Omental fat pad (tissue), 4 donors: ENCODE measurements at places on chromosomes 6 and 20.

- DNase-seq = no peak
Observed at GRCh38 chr6:4885341-4885933, 109.2 kb downstream of the CDYL start.

- no peak for DNase-seq
Observed at GRCh38 chr20:46157076-46157592, 39.0 kb downstream of the CD40 start.

DNA sequence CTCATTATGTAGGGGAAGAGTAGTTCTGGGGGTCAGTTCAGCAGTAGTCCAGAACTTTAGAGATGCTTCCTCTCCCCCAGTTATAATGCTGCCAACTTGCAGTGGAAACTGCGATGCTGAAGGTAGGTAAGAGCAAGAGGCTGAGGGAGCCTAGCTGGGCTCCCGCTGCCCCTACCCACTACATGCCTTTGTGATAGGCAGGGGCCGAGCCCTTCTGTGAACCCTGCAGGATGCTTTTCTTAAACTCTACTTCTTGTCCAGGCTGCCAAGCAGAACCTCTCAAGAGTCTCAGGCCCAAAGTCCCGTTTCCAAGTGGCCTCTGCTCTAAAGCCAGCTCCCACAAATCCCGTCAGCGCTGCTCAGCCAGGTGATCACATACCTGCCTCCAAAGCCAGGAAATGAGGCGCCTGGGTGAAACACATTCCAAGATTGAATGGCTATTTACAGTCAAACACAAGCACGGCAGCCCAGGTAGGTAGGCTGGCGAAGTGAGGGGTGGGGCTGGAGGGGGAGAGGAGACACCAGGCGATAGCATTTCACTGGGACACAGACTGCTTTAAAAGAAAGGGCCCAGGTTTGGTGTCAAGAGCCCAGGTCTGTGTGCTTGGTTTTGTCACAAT lies 150.7 kb downstream of the CD24 start:
- DNase-seq = no peak

DNA sequence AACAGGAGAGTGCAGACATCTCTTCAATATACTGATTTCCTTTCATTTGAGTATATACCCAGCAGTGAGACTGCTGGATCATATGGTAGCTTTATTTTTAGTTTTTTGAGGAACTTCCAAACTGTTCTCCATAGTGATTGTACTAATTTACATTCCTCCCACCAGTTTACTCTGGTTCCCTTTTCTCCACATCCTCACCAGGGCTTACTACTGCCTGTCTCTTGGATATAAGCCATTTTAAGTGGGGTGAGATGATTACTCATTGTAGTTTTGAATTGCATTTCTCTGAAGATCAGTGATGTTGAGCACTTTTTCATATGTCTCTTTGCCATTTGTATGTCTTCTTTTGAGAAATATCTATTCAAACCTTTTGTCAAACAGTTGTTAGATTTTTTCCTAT lies 64.9 kb upstream of the HMGCLL1 start:
- no peak for DNase-seq

DNA sequence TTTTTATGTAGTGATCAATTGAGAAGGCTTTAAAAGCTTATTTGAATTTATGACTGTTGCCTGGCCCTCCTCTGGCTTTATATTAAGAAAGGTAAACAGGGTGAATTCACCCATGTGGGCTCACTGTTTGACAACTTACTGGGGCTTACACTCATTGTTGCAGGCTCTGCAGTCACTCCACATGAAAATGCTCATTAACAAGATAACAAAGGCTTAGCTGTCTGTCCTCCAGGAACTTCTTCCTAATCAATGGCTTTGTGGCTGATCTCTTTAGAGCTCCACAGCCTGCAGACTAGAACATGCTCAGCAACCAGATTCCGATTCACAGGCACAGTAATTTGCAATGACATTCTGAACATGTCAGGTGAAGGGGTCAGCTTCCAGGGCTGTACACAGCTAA lies 323.2 kb upstream of the MAN1A1 start:
- DNase-seq = no peak

DNA sequence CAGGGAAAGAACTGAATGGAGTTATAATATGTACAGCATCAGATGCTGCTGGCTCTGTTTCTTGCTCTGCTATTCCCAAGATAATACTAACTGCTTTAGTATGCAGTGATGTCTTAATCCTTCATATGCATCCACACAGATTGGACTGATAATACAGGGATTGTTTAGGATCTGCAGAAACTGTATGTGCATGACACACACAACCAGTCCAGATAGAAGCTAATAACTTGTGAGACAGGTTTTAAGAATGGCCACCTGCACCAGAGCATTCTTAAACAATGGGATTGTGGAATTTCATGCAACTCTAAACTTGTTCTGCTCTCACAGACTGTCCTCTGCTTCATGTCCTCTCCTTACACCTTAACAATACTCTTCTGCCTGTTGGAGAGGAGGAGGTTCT lies 90.9 kb downstream of the SPTLC3 start:
- DNase-seq = no peak

- DNase-seq = peak; percentile 14
Observed at GRCh38 chr20:64114356-64114971, 7.1 kb upstream of the NPBWR2 start.

DNA sequence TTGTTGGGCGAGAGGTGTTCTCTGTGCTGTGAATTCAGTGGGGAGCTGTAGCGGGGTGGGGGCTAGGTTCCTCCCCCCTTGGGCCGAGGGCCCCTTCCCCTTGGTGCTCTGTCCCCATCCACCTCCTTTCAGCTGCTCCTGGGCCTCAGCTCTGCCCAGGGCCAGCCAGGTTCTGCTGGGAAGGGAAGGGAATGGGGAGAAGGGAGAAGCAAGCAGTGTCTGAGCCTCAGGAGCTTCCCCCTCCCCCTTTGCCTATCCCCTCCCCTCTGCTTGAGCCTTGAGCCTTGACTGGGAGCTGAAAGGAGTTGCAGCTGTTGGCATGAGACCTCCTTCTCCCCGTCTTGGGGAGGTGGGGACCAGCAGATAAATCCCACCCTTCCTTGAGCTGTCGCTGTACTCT lies 576 bp upstream of the RRP36 start:
- no peak for DNase-seq

DNA sequence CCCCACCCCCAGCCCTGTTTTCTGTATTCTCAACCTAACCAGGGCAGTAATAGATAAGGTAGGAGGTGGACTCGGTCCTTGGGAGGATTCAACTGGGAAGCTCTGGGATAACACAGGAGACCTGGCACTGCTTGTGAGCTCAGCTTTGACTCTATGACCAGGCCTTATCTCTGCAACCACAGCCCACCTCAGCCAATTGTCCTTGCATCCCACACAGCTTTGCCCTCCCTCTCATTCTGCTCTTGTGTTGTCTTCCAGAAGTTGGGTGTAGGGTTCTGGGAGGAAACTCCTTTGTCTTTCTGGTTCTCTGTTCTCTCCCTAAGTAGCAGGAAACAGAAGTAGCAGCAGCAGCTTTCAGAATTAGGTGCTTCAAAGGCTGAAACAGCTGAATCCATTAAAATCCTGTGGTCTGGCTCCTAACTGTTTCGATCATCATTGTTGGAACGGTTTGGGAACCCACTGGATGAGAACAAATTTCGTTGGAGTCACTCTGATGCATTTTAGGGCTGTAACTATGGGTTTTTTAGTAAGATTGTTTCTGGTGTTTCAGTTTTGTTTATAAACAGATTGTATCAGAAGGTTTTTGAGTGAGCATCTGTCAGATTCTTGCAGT lies 32.4 kb upstream of the SNX9 start:
- DNase-seq = no peak

DNA sequence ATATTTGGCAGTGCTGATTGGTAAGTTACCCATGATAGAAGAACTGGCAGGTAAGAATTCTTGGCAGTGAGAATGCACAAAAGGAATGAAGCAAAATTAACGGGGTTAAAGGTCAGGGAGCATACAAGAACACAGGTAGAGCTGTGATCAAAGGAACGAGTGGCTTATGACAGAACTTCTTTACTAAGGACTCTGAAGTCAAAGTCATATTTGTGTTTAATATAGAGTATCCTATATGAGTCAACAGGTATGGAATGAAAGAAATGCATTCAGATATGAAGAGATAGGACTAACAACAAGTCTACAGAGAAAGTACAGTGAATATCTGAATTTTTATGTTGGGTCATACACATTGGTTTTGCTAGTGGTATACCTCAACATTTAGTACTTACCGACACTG lies 209.0 kb upstream of the CITED2 start:
- no peak for DNase-seq

- no peak for DNase-seq
Observed at GRCh38 chr20:17273717-17274116, 46.9 kb downstream of the PCSK2 start.

- no peak for DNase-seq
Observed at GRCh38 chr6:124757560-124757959, 204.7 kb upstream of the RNF217 start.

GRCh38 chr6:56497240-56497639 lies 145.4 kb downstream of the DST start:
- DNase-seq = no peak

DNA sequence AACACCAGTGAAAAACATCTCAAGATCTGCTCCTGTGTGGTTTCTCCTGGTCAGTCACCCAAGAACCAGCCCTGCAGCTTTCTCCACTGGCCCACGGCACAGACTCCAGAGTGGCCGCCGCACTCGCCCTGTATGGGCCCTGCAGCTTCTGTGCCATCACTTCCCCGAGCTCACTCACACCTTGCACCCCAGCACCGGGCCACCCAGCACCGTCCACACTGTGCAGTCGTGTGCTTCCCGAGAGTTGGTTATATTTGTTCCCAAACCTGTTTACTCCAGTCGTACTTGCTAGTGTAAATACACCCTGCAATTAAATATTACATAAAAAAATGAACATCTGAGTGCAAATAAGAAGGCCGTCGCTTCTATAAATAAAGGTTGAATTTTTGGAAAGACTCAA lies 341.7 kb downstream of the CDH26 start:
- no peak for DNase-seq

DNA sequence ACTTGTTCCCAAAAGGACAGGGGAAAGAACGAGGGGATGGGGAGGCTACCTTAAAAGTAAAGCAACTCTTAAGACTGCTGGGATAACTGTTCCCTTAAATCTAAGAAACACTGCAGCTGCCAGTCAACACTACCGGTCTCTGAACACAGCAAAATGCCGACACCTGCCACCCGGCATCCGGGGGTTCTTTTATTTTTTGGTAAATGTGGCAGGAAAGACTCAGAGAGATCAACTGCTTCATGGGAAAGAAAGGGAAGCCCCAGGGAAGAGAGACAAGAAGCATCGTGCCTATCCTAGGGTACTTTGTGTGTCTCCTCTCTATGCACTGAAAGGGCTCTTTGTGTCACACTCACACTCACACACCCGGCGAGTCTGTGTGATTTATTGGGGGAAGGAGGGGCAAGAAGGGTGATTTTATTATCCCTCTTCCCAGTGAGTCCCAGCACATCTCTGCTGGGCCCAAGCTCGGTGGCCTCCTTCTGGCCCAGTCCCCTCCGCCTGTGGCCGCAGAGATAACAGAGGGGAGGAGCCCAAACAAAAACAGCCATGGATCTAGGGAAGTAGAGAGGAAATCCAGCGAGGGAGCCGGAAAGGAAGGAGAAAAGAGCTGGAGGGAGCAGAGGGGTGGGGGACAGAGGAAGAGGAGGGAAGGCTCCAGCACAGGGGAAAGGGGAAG lies 1.4 kb downstream of the FYN start:
- no peak for DNase-seq

GRCh38 chr6:163944897-163945296 lies 530.4 kb downstream of the QKI start:
- DNase-seq = no peak

DNA sequence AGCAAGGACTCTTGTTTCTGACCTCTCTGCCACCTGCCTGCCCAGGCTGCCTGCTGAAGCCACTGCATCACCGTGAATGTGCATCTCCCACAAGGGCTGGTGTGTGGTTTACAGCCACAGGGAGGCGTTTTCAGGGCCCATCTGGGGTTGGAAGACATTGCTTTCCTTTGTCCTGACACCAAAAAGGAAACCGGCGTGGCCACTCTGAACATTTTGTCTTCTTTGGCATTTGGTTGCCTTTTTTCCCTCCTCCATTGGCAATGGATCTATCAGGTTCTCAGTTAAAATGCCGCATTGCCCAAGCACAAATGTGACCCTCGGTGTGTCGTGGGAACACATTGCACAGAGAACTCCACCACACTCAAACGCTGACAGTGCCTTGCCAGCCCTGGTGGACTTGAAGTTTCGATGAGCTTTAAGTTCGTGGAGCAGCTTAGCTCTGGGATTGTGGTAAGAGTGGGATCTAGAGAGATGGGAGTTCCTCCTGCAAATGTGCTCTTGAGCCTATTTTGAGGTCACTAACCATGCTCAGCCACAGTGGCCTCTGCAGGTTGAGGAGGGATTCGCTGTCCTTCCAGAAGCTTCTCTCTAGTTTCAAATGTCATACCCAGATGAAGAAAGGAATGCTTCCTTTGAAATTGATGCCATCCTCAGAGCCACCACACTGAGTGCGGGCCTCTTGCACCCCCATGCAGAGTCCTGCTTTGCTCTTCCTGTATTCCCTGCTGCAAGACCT lies 14.8 kb upstream of the PCK1 start:
- DNase-seq = no peak

GRCh38 chr6:47633141-47633540 lies 65.2 kb upstream of the ADGRF4 start:
- no peak for DNase-seq

- DNase-seq = no peak
Observed at GRCh38 chr6:53162606-53163005, 14.0 kb upstream of the GCM1 start.

DNA sequence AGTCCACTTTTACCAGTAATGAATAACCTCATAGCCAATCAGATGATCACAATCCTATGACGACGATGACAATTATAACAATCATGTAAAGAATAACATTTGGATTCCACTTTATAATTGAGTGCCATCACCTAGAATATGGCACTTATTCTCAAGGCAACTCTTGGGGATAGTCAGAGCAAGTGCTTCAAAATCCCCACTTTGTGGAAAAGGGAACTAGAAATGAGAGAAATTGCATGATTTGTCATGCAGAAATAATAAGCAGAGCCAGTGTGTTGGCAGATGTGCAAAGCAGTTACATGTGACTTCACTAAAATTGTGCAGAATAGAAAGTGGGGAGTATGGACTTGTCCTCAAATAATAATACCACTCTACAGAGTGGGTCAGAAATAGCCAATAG lies 41.3 kb downstream of the FRK start:
- no peak for DNase-seq
